HT-29 (cell line): ENCODE measurements at places on chromosomes 2 and 18.

DNA sequence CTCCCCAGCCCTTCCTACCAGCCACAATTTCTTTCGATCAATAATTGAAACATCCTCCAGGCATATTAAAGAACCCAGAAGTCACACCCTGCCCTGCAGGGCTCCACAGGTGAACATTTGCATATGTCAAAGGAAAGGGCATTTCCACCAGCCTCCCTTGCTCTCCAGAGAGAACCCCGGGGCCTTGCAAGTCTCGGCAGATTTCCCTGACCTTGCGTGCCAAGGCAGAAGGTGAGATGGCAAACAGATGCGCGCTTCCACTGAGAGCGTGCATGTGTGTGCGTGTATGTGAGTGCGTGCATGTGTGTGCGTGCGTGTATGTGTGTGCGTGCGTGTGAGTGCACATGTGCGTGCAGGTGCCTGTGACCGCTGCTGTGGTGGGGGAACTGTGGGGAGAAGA is 120.3 kb downstream of the INO80D start:
- no peak for DNase-seq

GRCh38 chr2:167863377-167863776 is 384.0 kb downstream of the STK39 start:
- DNase-seq = no peak

GRCh38 chr2:85266146-85267041 is 61.4 kb downstream of the TGOLN2 start:
- DNase-seq = peak; percentile 77

DNA sequence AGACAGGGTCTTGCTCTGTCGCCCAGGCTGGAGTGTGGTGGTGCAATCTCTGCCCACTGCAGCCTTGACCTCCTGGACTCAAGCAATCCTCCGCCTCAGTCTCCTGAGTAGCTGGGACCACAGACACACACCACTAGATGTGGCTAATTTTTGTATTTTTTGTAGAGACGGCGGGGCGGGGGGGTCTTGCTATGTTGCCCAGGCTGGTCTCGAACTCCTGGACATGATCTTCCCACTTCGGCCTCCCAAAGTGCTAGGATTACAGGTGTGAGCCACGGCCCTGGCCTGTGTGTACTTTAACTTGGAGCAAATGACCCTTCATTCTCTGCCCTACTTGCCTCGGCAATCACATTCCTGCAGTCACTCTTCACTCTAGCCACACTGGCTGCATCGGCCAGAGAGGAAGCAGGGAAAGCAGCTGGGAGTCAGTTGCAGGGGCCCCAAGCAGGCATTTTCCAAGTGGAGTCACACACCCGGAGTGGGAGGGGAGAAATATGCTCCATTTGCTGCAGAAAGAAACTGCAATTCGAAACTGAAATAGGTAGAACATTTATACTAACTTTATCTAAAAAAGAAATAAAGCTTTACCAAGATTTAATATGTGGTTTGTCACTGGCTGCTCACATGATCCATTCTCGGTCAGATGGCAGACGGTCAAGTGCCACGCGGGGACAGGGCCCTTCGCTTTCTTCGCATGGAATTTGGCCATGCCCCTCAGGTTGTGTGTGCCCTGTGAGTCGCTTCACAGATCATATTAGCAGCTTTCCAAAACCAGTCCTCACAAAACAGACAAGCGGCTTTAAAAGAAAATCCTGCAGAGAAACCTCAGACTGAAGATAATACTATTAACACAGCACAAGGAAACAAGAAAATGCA is 37.1 kb downstream of the FAM161A start:
- DNase-seq = no peak

DNA sequence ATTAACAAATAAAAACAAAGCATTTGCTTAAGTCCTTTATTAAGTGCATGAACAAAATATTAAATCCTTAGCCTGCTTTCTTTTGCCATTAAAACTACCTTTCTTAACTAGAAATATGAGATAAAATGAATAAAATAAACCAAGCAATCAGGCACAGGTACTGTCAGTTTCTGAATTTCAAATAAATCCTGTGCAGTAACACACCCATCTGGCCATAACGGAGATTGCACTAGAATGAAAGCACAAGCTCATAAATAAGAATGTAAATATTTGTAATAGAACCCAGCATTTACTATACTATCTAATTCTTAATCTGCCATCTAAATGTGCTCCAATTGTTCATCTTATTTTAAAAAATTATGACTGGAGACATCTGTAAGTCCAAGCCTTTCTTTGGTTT is 31.9 kb downstream of the PRKRA start:
- DNase-seq = peak; percentile 36

DNA sequence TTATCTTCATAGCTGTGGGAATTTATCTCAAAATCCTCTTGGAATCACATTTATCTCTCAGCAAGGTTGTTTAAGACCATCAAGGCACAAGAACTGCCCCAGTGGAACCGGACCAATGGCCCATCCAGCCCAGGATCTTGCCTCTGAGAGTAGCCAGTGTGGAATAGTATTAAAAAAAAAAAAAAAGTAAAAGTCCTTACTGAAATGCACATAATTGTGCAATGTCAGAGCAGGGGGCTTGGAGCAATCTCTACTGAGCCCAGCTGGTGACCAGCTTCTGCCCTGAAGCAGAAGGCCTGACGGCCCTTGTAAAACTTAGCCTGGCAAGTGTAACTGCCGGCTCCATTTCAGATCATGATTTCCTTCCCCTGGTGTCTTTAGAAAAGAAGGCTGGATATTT is 355.6 kb upstream of the PIK3C3 start:
- DNase-seq = no peak

GRCh38 chr2:70304498-70304897 is 2.6 kb upstream of the FAM136A start:
- no peak for DNase-seq

DNA sequence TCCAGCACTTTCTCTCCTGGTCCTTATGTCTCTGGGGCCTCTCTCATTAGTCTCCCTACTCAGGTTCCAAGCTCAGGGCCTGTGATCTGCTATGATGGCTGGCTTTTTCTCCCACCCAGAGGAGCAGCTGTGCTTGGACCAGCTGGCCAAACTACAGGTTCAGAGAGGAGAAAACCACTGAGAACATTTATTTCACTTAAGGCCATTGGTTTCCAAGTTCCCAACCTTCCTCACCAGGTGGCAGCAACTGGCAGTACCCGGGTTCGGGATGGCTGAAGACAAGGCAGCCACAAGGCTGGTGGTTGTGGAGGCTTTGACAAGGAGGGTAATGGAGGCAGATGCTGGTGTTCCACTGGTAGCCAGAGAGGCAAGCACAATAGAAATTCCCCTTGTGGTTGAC is 29.9 kb upstream of the SELENOI start:
- peak; percentile 25 for DNase-seq
